ENCODE measurements at places on chromosomes 1 and 21.

- DNase-seq = no peak
Measured at GRCh38 chr1:224852901-224853568, 76.4 kb upstream of the DNAH14 start.

- no peak for DNase-seq
Measured at GRCh38 chr1:35030338-35030737, 1.4 kb downstream of the ZMYM6 start.

GRCh38 chr1:45429561-45430159 is 61.3 kb downstream of the TESK2 start:
- DNase-seq = no peak

DNA sequence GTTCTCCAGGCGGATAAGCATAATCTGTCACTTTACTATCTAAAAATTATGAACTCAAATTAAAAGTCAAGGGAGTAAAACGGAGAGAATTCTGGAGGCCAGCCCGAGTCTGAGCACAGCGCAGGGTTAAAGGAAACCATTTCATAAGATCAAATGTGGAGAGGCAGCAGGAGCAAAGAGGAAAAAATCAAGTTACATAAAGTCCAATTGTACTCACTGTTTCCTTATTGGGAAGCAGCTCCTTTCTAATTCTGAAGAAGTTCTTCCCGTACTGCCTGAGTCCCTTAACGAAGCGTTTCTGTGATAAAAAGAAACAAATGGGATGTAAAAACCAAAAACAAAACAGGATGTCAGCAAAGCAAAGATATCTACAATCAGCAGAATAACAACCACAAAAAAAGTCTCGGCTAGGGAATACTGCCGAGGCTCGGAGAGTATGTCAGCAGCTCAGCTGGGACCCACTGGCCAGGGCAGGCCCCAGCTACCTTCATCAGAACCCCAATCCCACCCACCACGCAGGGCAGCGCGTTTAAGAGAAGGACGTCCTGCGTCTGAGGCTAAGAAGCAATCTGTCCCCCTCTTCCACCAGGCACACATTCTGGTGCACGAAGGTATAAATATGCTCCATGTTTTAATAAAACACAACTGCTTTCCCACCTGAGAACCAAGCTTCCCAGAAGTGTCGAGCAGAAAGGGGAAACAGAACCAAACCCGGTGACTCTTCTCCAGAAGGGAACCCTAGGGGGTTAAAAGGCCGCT is 104.8 kb downstream of the SLC45A1 start:
- peak; percentile 19 for DNase-seq

DNA sequence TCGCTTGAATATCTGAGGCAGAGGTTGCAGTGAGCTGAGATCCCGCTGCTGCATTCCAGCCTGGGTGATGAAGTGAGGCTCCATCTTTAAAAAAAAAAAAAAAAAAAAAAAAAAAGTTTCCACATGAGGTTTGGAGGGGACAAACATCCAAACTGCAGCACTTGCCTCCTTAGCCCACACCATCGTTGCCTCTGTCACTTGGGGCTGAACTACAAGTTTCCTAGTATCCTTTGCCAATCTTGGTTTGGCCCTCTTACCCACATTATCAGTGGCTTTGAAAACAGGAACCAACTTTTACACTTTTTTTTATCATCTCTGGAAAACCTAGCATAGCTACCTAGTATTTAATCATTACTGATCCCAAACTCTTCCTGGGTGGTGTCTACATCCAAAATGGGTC is 59.2 kb downstream of the CLSTN1 start:
- DNase-seq = no peak

- DNase-seq = peak; percentile 11
Measured at GRCh38 chr1:62175568-62176179, 19.0 kb upstream of the L1TD1 start.

DNA sequence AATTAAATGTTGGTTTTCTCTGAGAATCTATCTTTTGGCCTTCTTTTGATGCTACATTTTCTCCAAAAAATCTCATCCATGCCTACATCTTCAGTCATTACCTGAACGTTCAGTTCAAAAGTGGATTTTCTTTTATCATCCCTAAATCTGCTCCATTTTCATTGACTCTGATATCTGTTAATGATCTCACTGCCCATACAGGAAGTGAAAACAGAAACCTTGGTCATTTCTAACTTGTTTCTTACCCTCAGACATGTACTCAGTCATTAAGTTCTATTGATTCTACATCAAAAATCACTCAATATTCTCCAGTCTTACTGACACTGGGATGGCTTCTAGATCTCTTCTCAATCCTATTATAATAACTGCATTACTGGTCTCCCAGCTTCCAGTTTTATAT is 22.7 kb downstream of the PRKACB start:
- DNase-seq = no peak

- no peak for DNase-seq
Measured at GRCh38 chr1:152983743-152984142, at the start of gene SPRR1A. TSS of gene SPRR1A (plus strand) at chr1:152984081. CDS start at chr1:152985231, 1,150 bp downstream.

DNA sequence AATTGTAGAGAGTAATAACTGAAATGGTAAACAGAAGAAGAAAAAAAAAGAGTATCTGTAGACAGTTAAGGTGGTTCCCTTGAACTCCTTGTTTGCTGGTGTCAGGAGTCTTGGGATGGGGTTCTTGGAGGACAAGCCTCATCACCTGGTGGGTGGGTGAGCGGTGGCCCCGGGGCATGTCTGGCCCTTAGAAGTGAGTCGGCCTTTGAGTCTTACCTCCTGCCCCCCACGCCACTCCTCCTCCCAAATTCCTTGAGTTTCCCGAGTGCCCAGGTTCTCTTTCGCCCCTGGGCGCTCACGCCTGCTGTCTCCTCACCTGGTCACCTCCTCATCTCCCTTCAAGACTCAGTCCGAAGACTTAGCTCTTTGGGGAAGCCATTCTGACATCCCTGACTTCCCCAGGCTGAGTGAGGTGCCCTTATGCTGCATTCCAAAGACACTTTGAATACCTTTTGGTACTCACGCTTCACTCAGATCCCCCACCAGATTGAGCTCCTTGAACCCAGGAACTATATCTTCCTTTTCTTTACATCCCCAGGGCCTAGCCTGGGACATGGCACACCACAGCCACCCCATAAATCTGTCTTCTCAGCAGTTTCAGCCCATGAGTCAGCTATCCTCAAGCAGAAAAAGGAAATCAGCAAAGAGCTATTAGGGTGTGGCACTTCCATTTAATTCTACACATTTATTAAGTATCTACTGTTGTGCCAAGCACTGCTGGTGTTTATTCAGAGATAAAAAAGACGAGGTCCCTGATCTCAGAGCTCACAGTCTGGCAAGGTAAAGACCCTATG is 13.5 kb upstream of the IKBKE start:
- DNase-seq = no peak

GRCh38 chr1:98692482-98692881 is 31.0 kb downstream of the SNX7 start:
- DNase-seq = no peak

DNA sequence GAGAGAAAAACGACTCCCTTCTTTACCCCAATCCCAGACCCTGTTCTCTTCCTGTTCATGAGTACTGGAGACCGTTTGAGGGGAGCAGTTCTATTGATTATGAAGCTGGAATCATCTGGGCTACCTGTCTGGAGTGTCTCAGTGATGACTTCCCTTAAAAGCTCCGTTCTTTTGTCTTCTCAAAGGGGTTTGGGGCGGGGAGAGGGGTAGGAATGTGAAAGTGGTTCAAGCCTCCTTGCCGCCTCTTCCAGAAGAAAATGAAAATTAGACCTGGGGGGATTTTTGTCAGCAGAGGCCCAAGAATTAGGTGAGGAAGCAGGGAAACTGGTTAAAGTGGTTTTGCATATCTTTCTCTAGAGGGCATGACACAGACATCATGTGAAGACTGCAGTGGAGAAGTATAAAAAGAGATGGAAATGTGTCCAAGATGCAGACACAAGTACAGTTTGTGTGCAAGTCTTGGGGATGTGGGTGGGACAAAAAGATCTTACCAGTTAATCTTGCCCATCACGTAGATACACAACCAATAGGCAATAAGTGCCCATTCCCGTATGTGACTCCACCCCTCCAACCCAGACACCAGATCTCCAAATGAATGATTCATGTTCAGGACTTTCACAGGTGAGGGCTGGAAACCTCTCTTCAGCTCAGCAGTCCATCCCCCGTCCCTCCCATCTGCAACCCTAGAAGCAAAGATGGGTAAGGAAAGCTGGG is 470 bp upstream of the MTMR11 start:
- no peak for DNase-seq

- no peak for DNase-seq
Measured at GRCh38 chr1:78493451-78493850, 2.7 kb downstream of the PTGFR start.

DNA sequence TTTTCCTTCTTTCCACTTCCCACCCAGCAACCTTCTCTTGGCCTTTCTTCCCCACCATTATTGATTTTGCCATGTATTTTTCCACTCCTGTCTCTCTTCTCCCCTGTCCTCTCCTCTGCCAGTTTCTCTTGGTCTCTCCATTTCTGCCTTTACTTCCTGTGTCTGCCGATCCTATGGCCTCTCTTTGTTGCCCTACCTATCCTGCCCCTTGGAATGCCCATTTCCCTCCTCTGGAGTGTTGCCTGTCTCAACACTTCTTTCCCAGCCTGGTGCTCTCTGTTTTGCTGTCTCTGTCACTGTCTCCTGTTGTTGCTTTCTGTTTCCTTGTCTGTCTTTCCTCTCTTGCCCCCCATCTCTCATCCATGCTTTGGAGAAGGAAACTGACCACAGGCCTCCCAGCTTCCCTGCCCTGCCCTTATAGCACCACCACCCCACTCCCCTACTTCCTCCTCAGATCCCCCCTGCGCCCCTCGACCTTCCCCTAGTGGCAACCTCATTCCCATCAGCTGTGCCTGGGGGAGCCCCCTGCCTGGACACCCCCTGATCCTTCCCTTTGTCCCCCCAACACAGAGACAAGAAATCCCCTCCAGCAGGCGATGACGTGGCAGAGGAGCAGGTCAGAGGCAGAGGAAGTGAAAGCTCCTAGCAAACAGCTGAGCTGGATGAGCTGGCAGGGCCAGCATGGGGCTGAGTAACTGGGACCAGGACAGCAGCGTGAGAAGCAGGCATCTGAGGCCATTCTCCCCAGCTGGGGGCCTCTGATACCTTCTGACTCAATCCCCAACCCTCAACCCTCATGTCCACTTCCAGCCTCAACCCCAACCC is 6.6 kb upstream of the ETV3L start:
- DNase-seq = peak; percentile 50

DNA sequence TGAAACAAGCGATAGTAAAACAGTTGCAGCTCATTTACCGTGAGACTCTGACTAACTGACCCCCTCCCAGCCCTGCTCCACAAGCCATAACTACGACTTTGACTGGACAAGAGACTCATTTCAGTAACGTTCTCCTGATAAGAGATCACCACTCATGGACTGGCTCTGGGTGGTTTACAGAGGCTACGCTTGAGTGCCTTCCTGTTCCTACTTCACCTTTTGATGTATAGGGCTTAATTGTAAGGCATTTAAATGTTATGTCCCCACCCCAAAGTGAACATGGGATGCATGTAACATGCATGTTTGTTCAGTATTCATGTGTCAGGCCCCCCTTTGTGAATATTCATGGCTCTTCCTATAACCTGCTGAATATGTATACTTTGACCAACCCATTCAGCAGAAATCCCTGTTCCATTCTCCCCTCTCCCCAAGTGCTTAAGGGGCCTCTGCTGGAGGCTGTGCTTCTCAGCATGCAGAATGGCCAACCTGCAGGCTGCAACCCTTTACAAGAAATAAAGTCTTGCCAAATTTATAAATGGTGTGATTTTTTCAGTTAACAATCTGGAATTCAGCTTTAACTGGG is 50.7 kb upstream of the SPOCD1 start:
- no peak for DNase-seq

Measured in activated CD4-positive, alpha-beta T cell treated with anti-CD3 and anti-CD28 coated beads, Interleukin-2, amount 50 U/mL, for 48 hours (primary cell).